ENCODE measurements at places on chromosomes 12 and 14. TPM values are rescaled to one million over a fixed set of nuclear protein-coding genes. Genes with fewer than 3 reads are reported as not detected.

DNA sequence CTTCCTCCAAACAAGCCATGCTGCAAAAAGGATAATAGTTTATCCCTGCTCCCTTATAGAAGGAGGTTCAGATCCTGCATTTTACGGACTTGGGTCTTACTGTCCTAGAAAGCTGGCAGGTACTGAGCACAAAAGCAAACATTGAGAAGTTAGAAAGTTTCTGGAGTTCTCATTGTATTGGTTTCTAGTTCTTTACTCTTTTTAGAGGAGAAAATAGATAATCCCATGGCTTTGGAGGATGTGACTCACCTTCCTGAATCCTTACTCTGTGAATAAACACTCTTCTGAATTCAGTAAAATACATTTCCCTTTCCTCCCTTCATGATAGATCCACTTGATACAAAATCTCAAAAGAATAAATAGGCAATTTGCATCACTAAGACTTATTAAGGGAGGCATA, 188.9 kb downstream of the NPAS3 start:
- DNase-seq: no peak

Gene TSHR
- under 0.01 TPM for total RNA-seq

DNA sequence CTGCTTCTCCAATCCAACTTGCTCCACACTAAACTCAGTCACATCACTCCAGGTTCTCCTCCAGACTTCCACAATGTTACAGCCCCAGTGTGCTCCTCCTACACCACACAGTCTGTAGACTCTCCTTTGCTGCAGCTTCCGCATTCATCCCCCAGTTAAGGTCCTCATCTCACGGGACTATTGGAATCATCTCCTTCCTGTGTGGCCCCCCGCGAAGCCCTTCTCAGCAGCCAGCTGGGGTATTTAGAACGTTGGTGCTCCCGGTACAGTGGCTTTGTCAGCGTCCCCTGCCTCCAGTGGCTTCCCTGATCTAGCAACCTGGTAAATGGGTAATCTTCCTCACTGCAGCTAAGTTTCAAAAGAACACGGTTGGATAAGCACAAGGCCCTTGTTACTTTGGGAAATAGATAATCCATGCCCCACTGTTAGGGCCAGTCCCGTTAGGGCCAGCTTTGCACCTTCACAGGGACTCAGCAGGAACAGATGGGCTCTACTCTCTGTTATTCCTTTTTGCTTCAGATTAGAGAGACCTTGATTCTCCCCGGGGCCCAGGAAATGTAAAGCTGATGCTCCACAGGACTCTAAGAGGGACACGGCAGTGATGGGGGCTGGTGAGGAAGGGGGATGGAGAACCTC, 823 bp upstream of the TSPAN11 start:
- no peak for DNase-seq

DNA sequence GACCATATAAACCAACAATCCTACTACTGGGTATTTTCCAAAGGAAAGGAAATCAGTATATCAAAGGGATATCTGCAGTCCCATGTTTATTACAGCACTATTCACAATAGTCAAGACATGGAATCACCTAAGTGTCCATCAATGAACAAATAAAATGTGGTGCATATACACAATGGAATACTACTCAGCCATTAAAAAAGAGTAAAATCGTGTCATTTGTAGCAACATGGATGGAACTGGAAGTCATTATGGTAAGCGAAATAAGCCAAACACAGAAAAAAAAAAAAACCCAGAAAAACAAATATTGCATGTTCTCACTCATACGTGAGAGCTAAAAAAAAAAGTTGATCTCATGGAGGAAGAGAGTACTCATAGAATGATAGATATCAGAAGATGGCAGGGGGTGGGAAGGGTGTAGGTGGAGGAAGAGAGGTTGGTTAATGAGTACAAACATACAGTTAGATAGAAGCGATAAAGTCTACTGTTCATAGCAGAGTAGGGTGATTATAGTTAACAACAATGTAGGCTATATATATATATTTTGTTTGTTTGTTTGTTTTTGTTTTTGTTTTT, 49.3 kb downstream of the BCAT1 start:
- no peak for DNase-seq

DNA sequence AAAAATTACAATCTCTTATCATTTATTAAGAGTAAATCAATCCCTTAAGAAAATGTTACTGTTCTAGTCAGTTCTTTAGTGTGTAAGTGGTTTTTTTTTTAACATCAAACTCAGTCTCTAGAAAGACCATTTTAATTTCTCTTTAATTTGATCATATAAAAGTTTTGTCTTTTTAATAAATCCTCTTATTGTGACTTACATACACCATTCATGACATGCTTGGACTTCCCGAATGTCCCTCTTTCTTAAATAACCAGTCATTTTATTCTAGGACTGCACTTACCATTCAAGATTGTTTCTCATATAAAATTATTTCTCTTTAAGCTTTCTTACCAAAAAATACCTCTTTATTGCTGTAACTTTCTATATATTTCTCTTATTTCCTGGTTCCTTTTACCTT, 60.8 kb upstream of the EVL start:
- no peak for DNase-seq

DNA sequence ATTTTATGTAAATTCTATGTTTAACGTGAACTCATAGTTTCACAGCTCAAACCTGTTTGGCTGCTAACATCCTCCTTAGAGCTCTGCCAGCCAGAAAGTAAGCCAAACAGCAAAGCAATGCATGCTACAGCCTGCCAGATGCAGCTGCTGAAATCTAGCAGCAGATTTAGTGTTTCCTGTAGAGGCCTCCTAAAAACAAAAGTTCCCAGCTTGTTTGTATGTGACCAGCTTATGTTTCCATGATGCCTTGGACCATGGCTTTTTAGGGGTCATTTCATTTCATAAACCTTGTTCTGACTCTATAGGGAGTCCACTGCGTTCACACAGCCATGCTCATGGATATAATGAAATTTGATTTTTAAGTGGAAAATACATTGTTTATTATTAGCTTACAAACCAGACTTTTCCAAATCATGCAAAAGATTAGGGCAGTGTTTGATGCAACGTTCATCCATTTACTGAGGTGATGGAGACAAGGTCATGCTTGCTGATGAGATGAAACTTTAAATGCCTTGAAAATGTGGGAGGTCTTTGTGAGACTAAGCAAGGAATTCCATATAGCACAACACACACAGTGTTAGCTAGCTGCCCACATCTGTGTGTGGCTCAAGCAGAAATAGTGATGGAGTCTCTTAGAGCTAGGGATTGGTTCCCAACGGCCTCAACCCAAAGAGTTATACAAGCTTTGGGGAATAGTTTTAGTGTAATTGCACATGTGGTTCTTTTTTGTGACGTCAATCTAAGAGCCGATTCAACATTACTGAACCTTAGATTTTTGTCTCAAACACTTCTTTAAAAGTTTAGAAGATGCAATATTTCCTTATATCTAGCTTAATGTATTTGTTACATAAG, 157.5 kb upstream of the LRIG3 start:
- no peak for DNase-seq

- DNase-seq: no peak
Measured at GRCh38 chr12:52248541-52249461, 15.8 kb downstream of the KRT7 start.

GRCh38 chr12:230925-231671, 17.1 kb upstream of the SLC6A12 start:
- DNase-seq: peak; percentile 25
